COLO829 (cell line): ENCODE measurements at places on chromosomes 5 and 9.
A peak's percentile ranks its signal among the peaks of the same experiment; 100 is the strongest.

- DNase-seq, result peak; percentile 15
Measured at GRCh38 chr5:92687821-92688722, 892.9 kb downstream of the NR2F1-AS1 start.

- no peak for DNase-seq
Measured at GRCh38 chr5:40043916-40044315, 619.1 kb upstream of the DAB2 start.

DNA sequence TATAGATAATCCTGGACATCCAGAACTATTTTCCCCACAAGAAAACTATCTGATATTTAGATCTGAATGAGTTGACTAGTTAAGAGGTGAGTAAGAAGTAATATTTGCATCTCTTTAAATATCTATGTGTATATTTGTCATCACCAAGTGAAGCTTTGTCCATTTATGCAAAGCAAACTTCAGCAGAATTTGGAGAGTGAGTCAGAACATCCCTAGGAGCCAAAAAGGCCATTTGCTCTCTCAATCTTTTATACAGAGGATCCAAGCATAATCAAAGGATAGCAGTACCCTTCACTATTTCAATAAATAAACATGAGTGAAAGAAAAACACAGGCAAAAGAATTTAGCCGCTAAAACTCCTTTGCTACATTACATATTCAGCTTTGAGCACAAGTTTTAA, 454.4 kb downstream of the NR2F1-AS1 start:
- no peak for DNase-seq

- DNase-seq, result no peak
Measured at GRCh38 chr5:178595750-178596149, 5.6 kb upstream of the COL23A1 start.

DNA sequence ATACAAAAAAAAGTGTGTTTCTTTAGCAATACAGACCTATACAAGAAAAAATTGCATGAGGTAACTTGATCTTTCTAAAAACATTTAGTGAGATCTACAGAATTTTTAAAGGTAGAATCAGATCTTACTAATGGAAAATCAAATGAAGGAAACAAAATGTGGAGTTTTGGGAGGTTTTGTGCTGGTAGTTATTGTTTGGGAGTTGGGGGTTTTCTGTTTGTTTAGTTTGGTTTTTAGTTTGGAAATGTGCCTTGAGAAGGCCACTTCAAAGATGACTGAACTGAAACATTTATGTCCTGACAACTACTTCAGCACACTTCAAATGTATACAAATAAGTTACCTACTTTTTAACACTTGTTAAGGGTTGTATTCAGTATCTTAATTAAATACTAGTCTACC, 280.1 kb downstream of the NR2F1-AS1 start:
- DNase-seq, result no peak

- no peak for DNase-seq
Measured at GRCh38 chr5:67246108-67246507, 49.5 kb upstream of the CD180 start.

GRCh38 chr9:87657190-87657589, 68.7 kb upstream of the CTSL start:
- no peak for DNase-seq

DNA sequence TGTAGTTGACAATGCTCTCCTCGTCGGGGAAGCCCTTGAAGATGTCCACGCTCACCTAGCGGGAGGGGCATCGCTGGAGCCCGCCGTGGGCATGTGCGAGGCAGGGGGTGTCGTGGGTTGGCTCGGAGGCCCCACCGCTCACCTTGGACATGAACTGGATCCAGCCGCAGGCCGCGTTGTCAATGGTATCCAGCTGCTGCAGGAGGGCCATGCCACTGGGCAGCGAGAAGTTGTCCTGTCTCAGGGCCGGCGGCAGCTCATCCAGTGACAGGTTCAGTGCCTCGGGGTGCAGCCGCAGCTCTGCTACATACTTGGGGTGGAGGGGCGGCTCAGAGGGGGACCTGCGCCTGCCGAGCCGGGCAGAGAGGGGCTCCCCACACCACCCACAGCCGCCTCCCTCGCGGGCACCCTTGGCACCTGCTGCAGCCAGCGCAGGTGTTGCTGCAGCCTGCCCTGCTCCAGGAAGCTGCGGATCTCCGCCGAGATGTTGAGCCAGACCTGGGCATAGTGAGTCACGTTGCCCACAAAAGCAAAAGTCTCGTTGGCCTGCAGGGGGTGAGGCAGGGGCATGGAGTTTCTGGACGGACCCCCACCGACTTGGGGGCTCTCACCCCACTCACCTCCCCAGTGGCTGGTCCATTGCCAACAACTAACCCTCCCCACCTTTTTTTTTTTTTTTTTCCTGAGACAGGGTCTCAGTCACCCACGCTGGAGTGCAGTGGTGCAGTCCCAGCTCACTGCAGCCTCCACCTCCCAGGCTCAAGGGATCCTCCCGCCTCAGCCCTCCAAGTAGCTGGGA, 9.1 kb downstream of the ABCA2 start:
- DNase-seq, result no peak

DNA sequence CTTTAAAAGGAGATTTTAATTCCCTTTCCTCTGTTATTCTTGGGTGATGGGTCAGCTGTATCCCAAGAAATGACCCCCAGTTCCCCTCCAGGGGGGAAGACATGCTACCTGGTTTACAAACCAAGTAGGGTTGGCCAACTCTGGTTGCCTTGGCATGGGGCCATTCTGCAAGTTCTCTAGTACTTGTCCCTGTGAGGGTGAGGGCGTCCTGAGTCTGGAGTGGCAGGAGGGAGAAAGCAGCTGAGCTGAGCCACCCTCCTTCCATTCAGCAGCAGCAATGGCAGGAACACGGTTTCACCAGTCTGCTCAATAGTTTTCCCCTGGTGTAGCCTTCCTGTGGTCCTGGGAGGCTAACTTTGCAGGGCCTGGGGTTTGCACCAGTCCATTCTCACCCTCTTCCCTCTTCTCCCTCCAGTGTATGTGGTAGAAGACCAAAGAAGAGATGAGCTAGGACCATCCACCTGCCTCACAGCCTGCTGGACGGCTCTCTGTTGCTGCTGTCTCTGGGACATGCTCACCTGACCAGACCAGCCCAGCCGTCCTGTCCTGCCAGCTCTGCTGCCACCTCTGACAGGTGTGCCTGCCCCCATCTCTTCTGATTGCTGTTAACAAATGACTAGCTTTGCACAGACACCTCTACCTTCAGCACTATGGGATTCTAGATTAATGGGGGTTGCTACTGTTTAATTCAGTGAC, 59.9 kb downstream of the PFDN1 start:
- no peak for DNase-seq
